Activated naive CD8-positive, alpha-beta T cell treated with anti-CD3 and anti-CD28 coated beads, Interleukin-2, amount 10 ng/mL, durations not matched to agents 7 days and 5 days (primary cell): ENCODE measurements at places on chromosomes 5 and 9.

- DNase-seq = no peak
These were observed 22.2 kb downstream of the KLF4 start for GRCh38 chr9:107467416-107467815.

DNA sequence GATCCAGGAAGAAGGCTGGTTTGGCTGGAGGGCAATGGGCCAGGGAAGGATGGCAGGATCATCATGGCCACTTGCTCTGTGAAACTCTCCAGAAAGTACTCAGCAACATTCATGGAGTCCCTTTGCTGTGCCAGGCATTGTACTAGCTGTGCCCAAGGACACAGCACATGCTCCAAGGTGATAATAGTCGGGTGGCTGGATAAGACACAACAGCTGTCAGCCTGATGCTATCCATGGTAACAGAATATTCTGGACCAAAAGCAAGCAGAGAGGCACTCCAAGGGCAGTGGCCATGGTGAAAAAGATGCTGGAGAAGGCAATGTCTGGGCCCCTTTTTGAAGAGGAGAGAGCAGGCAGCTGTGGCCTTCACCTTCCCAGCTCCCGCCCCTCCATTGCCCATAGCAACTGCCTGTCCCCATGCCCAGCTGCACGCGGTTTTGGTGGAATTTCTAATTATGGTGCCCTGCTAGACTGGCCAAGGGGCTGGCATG is 113.8 kb upstream of the CPEB4 start:
- DNase-seq = no peak

GRCh38 chr5:115262011-115262320 is 711 bp downstream of the PGGT1B start:
- DNase-seq = no peak

GRCh38 chr9:28841775-28842174 is 1268.5 kb upstream of the C9orf72 start:
- no peak for DNase-seq

DNA sequence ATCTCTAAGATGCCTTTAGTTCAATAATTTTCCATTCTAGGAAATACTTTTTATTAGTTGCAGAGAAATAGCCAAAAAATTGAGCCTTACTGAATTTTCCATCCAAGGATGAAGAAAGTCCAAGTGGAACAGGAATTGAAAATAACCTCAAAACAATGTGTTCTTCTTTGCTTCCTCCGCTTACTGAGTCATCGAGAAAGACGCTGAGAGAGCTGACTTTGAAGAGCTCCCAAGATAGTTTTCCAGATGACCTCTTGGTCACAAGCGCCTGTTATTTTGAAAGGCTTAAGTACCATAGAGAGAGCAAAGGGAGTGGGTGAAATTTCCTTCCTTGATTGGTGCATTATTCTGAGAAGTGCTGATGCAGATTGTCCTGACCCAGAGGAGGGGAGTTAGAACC is 253.5 kb upstream of the ATP10B start:
- DNase-seq = no peak

DNA sequence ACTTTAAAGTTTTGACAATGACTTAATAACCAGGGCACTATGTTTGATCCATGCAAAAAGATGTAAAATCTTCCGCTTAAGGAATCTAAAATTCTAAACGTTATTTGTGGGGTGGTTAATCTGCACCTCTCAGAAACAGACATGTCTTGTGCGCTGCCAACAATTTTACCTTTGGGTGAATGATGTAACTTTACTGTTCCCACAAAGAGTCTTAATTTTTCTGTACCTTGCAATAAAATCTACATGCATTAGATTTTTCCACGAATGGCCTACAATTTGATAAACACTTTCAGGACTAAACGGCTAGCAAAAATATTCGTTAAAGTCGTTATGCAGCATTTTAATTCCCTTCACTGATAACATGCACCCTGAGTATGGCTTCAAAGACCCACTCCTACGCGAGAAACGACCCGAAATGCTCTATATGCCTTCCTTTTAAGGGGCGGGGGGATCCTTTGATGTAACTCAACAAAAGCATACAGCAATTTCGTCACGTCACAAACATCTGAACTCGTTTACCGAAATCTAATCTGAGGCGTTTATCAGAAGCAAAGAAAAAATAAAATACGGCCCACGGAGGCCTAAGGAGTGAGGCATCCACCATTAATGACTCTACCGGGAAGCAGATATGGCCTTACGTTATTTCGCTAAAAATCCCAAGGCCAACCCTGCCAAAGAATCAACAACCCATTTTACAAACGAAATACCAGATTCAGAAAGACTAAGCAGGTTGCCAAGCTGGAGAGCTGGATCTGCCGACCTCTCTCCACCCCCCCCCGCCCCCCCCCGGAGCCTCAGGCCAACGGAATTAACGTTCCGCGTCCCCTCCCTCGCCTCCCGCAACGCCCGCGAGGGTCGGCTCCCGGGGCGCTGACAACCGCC is 621 bp downstream of the AK6 start:
- DNase-seq = no peak
